NCI-H1092 (cell line): ENCODE measurements at places on chromosomes 5 and 9.

DNA sequence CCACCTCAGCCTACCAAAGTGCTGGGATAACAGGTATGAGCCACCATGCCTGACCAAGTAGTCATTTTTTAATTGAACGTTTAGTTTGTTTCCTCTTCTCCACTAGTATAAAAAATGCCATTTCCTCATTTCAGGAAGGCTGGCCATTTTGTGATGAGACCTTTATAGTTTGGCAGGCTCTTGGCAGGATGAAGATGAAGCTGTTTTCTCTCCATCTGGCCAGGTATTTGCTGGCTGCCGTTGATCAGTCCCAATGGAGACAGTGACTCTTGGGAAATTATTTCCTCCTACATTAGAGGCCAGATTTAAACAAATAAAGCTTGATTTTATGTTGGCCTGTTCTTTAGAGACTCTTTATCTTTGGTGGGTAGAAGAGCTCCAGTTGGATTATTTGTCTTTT is 199.0 kb downstream of the ARHGAP26 start:
- DNase-seq: no peak

- DNase-seq: no peak
Observed at GRCh38 chr9:68522131-68522530, 18.6 kb downstream of the TMEM252 start.

- no peak for DNase-seq
Observed at GRCh38 chr9:99516657-99517049, 294.6 kb downstream of the SEC61B start.

DNA sequence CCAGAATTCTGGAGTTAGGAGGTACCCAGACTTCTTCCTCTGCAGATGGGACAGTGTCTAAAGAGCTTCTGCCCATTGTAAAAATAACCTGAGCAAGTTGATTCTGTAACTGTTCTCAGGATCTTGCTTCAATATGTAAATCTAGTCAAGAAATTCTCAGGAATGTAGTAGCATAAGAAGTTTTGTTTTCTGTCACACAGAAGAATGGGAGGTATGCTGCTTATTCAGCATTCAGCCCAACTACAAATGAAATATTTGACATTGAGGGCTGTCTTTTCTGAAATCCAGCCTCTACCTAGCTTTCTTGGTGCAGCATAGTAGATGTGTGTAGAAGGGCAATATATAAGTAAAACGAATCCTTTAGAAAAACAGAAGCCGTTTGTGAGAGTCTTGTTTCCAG is 13.8 kb downstream of the MACIR start:
- no peak for DNase-seq

- no peak for DNase-seq
Observed at GRCh38 chr5:98364549-98364948, 408.9 kb upstream of the RGMB start.

GRCh38 chr9:124222918-124223720 is 34.6 kb upstream of the NEK6 start:
- DNase-seq: peak; percentile 55

- DNase-seq: no peak
Observed at GRCh38 chr9:14479163-14479560, 165.2 kb upstream of the NFIB start.

DNA sequence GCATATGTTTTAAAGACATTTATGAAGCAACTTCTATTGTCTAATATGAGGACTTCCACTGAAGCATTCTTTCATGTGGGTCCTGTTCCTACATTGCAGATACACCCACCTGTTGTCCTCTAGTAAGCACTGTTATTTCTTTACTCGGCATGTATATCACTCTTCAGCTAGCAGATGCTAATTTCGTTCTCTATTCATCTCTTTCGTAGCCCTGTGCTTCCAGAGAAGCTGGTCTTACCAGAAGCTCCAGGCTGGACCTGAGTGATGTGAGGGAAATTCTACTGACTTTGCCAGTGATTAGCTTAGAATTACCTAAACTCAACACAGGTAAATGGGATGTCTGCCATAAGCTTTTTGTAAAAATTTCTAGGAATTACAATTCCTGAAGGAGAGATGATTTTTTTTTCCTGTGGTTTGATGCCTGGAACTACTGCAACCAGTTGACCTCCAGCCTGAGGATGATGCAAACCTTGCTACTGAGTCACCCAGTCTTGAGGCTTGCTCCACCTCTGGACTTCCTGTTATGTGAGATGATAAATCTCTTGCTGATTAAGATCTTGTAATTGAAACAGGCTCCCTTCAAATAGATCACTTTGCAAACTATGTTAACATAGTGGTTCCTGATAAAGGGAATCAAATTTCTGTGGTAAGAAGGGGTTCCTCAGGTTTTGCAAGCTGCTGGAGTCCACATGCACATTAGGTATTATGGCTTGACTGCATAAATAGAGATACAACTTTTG is 52.2 kb upstream of the SPINK5 start:
- no peak for DNase-seq

DNA sequence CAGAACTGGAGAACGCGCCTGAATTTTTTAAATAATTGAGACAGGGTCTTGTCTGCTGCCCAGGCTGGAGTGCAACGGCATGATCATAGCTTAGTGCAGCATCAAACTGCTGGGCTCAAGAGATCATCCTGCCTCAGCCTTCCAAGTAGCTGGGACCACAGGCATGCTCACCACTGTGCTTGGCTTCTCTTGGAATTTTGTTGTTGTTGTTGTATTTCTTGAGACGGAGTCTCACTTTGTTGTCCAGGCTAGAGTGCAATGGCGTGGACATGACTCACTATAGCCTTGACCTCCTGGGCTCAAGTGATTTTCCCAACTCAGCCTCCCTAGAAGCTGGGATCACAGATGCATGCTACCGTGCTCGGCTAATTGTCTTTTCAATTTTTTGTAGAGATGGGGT is 58.4 kb upstream of the DAB2IP start:
- no peak for DNase-seq

- no peak for DNase-seq
Observed at GRCh38 chr9:123727332-123727731, 202.6 kb downstream of the DENND1A start.

DNA sequence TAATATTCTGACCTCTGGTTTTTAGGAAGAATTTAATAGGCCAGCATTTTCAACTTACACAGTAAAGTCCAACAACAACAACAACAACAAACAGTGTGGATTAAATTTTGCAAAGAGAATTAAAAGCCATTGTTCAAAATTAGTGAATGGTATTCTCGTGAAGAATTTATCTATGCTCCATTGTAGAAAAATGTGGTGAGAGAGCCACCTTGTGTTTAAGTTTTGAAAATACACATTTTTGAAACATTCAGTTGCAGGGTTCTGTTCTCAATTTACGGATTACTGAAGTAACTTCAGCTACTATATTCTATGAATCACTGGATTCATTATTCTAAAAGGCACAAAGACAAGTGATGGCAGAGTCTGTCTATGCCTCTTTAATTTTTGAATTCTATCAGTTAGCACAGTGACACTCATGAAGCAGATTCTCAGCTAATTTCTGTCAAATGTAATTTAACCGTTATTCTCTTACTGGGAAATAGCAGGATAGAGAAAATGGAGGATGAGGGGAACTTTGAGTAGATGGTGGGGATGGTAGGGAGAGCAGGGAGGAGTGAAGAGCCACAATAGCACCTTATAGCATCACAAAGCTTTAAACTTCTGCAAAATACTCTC is 11.0 kb downstream of the CCDC152 start:
- DNase-seq: no peak

DNA sequence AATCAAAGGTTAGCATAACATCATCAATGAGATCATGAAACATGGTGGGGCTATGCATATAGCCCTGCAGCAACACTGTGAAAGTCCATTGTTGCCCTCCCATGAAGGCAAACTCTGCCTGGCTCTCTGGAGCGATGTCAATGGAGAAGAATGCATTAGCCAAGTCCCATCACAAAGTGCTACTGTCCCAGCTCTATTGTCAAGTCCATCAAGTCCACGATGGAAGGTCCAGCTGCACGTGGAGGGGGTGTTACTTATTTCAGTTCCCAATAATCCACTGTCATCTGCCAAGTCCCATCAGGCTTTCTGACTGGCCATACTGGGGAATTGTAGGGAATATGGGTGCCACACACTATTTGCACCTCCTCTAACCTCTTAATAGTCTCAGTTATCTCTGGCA is 10.8 kb downstream of the DMAC1 start:
- DNase-seq: no peak

DNA sequence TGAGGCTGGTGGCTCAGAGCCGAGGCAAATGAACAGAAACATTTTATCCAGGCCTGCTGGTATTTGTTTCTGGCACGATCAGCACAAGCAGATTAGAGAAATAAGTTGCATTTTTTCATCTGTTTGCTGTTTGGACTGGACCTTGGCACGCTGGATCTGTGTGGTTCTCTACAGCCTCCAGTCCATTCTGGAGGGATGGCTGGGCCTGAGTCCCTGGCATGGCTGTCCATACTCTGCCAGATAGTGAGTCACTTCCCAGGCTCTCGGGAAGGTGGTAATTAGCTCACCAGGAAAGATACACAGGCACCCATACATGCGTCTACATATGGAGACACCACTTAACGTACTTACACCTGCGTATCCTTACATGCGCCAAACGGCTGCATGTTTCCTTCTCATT is 78.6 kb downstream of the SPRY4 start:
- no peak for DNase-seq

DNA sequence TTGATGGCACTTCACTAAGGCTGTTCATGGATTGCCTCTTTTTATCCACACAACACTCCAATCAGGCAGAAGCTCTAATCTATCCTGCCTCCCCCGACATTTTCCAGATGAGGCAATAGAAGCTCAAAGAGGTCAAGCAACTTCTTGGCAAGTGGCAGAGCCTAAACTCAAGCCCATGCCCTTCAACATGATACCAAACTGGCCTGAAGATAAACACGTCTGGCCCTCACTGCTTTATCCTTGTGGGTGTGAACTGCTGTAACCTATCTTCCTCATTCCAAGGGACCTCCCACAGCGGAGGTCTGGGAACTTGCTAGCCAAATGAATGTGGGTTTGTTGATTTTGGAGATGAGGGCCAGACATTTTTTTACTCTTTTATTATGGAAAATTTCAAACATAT is 9.5 kb downstream of the SLC35A4 start:
- DNase-seq: no peak

DNA sequence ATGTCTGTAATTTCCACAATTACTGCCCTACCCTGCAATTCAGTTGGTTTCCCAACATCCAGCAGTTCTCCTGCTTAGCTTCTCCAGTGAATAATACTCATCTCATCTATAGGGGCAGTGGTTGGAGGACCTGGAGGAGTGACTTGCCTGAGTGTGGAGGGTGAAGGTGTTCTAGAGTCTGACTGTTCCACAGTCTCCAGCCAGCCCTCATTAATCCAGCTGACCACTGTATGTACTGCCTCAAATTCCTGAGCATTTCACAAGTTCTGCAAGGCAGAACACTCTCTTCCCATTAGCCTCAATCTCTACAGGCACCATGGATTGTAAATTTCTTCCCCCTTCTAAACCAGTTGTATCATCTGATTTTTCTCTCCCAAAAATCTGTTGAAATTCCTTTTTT is 147.4 kb upstream of the NFIL3 start:
- DNase-seq: no peak

DNA sequence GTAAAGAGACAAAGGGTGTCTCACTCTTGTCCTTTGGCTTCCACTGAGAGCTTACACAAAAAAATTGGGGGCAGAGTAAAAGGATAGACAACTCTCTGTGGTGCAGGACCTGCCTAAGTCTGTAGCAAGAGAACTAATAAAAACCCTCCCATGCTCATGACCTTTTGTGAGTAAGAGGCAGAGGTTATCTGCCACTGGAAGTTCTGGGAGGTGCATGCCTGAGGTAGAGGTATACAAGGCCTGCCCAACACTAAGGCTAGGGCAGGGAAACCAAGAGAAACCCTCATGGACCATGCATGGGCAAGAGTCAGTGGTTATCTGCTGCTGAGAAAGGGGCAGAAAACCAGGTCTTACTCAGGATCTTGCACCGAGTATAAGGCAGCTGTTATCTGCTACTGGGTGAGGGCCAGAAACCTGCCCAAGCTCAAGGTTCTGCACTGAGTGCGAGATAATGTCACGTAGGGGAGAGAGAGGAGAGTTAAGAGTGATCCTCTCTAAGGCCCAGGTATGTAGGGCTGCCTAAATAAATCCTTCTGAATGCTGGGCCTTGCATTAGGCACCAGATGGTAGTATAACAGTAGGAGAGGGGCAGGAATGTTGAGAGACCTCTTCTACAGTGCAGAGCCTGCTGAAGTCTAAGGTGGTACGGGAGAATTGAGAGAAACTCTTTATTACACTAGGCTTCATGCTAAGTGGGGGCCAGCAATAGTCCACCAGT is 143.4 kb downstream of the MACROH2A1 start:
- no peak for DNase-seq

DNA sequence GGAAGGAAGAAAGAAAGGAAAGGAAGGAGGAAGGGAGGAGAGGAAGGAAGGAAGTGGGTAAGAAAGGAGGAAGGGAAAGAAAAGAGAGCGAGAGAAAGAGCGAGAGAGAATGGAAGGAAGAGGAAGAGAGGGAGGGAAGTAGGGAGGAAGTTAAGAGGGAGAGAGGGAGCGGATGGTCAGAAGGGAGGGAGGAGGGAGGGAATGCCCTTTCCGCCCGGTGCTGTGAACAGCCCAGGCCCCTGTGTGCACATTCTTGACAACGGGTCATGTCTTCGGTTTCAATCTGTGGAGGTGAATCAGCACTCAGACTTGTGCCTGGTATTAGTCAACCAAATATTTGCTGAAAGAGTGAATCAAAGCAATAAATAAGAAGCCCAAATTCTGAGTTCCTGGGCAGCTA is 39.2 kb downstream of the PRUNE2 start:
- DNase-seq: no peak

GRCh38 chr5:59893429-59894227 is at the start of gene PDE4D:
Gene PDE4D (minus strand): TSS chr5:59893726.
- peak; percentile 5 for DNase-seq

DNA sequence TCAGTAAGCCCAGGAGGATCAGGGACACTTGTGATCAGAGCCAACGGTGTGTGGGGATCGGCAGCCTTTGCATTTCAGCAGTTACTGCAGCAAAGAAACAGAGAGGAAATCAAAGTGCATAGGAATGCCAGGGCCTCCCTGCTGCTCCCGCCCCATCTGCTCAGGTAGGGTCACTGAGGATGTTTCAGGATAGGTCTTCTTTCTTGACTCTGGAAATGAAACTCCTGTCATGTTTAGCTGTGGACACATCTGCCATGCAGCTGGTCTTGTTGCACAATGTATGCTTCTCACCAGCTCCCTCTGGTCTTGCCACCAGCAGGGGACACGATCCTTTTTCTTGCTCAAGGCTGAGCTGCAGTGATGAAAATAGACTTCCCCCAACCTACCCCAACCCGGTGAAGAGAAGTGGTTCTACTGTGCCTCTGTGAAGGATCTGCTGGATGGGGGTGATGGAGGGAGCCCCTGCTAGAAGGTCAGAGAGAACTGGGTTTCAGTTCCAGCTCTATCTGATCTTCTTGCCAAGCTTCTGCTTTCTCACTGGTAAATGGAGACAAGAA is 185.2 kb upstream of the KLF4 start:
- DNase-seq: no peak

- no peak for DNase-seq
Observed at GRCh38 chr5:149039506-149039905, 23.4 kb downstream of the SH3TC2 start.

GRCh38 chr5:137158691-137159090 is 340.4 kb downstream of the SPOCK1 start:
- DNase-seq: no peak

DNA sequence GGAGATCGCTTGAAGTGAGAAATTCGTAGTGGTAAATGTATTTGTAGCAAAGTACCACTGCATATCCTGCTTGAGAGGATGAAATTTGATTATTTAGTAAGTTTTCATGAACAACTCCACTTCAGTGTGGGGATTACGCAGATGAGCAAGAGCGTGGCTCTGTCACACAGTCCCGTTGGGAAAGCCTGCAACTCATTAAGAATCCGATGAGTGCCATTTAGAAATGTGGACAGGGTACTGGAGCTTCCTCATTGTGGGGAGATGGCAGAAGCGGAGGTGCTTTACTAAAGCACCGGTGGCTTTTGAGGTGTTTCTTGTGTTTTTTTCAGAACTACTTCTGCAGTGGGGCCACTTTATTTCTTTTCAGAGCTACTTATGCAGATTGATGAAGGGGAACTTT is 1.4 kb downstream of the TJP2 start:
- no peak for DNase-seq
